ENCODE measurements at places on chromosomes 2 and 18.
A peak's percentile ranks its signal among the peaks of the same experiment; 100 is the strongest.

DNA sequence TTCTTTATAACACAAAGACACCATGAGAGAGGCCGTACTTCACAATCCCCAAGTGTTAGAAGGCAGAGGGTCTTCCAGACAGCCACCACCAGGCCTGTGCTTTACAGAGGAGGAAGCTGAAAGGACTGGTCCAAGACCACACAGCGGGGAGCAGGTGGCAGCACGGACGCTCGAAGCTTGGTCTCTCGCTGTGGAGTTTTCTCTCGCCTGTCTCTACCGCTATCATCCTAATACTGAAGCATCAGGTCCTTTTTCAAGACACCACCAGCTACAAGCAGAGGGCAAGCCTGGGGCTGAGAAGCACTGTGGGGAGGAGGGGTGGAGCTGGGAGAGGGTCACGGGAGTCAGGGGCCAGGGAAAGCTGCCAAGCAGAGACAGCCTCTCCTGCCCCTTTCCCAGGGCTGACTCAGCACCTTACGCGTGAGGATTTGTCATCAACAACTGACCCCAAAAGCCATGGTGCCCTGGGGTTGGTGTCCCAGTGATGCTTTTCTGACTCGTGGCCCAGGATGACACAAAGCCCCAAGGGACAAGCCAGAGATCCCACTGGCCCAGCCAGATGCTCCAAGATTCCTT is 31.9 kb upstream of the FOSL2 start:
- DNase-seq = no peak

GRCh38 chr2:39487398-39488250 is 50.5 kb upstream of the MAP4K3 start:
- DNase-seq = no peak

GRCh38 chr2:53490659-53491058 is 276.9 kb upstream of the CHAC2 start:
- DNase-seq = no peak

DNA sequence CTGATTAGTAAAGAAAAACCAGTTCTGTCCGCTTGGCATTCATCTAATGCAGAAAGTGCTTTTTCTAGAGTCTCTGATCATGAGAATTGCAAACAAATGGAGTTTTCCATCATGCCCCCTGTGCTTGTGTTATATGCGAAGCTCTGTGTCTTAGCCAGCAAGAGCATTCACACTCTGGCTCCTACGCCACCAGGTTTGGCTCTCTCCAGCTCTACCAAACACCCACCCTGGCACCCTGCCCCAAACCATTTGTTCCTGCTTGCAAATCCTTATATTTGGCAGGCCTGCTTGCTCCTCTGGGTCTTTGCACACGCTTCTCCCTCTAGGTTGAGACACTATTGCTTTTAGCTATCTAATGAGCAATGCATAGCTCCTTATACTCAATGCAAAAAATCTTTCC is 204.1 kb upstream of the CYRIA start:
- no peak for DNase-seq

- no peak for DNase-seq
These were observed 4.7 kb downstream of the ZEB2 start for GRCh38 chr2:144515099-144515695.

- DNase-seq = no peak
These were observed 9.6 kb downstream of the SNTG2 start for GRCh38 chr2:960061-960736.

DNA sequence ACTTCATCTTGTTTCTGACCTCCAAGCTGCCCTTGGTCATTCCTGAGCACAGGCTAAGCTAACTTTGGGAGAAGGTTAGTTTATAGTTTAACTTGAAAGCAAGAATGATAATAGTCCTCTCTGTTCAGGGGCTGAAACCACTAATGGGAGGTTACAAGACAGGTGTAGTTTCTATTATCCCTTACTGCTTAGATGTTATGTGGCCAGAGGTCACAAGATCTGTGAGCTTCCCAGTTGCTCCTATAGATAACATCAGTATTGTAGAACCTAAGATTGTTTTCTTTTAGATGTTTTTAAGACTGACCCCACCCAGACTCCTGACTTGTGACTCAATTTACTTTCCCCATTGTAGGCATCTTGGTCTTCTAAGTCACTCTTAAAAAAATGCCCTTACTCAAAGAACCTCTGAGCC is 94.8 kb upstream of the LPIN2 start:
- no peak for DNase-seq

DNA sequence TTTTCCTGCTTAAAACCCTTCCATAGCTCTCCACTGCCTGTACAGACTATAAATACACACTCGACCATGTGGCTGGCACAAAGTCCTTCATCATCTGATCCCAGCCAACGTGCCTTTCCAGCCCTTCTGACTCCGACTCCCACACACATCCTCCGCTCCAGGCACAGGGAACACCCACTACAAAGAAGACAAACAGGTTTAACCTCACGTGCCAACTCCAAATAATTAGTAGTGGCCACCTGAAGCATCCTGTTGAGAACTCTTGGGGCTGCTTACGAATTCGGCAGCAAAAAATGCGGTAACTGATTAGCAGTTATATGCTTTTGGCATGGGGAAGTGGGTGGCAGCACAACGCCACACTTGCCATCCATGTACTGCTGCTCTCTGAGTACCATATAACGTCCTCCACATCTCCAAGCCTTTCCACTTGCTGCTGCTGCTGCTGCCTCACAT is 12.1 kb downstream of the SPIRE1 start:
- DNase-seq = no peak

DNA sequence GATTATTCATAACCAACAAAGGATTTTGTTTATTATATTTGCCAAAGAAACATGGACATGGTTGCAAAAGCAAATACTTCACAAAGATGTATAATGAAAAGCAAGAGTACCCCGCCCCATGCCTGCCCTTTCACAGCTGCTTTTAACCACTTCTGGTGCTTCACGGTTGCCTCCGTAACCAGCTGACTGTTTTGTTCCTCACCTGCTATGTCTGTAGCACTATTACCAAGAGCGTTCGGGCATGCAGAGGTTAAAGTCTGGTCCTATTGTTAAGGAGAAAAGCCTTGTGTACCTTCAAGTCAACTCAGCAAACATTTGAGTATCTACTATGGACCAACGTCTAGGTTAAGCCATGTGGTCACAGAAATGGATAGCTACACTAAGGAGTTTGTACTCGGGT is 115.2 kb upstream of the FOSL2 start:
- no peak for DNase-seq

DNA sequence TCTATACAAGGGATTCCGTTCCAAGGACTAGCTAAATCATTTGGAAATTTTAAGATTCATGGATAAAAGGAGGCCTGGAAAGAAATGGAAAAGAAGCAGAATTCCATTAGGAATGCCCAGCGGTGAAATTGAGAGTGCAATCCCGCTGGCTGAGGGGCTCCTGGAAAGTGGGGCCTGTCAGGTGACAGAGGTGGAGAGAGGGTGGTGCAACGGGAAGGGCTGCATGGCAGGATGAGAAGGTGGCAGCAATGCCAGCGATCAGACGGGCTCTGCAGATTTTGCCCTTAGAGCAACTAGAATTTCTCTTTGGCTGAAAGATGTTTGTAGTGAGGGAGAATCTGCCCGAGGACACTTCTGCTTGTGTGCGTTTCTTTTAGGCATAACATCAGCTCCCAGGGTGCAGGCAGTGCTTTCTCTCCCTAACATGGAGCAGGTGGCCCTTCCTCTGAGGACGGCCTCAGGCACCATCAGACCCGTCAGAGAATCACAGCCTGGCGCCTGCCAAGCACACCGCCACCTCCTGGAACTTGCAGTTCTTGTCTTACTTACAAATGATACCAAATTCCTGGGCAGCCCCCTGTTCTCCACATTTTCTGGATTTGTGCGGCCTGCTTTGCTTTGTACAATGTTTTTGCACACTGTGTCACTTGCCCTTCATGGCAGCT is 261.6 kb downstream of the NDUFA10 start:
- no peak for DNase-seq

DNA sequence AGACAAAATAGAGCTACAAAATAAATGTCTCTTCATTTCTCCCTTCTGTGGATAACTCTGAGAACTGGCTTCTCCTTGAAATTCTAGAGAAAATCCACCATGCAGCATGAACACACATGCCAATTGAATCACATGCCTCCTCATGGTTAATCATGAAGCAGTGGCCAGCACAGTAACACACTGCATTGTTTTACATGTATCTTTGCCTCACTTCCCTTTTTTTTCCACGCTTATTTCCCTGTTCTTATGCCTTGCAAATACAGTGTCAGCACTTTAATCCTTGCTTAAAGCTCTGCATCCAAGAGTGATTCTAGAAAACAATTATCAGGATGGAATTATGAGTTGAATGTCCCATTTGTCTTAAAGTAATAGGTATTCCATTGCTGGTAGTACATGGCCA is 50.3 kb upstream of the ZBTB7C start:
- DNase-seq = no peak

- DNase-seq = no peak
These were observed 484.8 kb downstream of the MBD2 start for GRCh38 chr18:53739700-53740099.

DNA sequence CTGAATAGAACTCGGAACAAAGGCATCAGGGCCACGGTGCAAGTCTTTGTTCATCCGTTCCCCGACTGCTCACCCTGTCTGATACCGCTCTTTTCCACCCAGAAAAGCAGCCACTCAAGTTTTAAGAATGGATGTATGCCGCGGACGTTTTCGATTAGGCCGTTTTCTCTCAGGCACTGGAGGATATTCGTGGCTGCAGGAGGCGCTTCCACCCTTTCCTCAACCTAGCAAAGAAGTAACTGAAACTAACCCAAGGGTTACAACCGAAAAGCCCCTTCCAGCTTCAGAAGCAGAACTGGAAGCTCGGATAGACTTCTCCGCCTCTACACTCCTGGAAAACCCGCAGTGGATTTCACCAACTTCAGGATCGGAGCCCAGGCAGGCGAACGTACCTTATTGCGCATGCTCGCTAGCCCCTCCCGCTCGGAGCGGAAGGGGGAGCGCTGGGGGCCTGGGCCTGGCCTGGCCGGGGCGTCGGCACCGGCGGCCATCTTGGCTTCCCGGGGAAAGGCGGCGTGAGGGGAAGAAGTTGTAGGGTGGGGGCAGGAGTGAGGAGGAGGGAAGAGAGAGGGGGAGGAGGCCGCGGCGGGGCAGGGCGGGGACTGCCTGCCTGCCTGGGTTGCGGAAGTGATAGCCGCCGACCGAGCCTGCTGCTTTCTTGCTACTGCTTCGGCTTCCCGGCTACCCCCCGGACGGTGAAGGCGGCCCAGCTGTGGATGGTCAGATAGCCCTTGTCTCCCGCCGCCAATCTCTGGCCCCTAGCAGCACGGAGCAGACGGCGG is at the start of gene ACTR3:
ACTR3 (plus strand) TSS at position 619 of the 782 bp plus-strand sequence. CDS start 191 bp downstream, outside the sequence.
- peak; percentile 98 for DNase-seq

- DNase-seq = no peak
These were observed 256.5 kb downstream of the TGIF1 start for GRCh38 chr18:3706279-3707097.

GRCh38 chr2:171166328-171166983 is 5.8 kb upstream of the TLK1 start:
- DNase-seq = no peak

- DNase-seq = no peak
These were observed 92.7 kb downstream of the COPS8 start for GRCh38 chr2:237178396-237178795.

GRCh38 chr18:63470751-63471150 is 6.0 kb upstream of the SERPINB5 start:
- DNase-seq = no peak

DNA sequence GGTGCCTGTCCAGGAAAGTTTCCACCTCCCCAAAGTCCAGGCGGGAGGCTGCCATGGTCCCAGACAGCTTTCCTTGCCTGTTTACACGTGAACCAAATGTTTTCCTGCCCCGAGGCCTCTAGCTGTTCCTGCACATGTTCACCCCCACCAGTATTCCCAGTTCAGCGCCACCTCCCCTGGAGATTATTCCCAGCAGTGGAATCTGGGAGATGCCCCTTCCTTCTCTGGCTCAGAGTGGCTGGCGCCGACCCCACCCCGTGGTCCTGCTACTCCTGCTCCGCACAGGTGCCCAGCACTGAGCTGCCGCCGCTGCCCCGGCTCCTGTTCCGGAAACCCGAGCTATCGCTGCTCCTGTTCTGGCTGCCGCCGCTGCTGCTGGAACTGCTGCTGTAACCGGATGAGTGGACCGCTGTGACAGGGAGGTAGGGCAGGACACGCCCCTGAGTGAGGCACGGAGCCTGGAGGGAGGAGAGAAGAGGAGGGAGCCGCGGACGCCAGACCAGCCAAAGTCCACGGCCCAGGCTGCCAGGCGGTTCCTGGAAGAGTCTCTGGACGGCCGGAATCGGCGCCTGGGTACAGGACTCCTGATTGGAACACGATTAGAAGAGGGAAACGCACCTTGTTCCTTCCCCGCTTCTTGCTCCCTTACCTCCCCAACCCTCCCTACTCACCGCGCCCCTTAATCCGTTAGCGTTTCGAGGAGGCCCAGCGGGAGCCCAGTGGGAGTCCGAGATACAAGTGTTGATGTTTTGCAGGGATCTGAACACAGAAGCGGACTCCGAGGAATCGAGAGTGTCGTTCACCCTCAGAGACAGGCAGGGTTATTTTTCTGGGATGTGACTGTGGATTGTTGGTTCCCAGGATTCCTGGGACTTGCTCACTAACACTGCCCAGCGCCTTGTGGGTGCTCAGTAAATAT is at the start of gene PDE11A:
PDE11A (minus strand) TSS at position 395 of the 919 bp plus-strand sequence; CDS start at position 55, 340 bp downstream.
- DNase-seq = no peak

GRCh38 chr18:30712383-30712782 is 330.2 kb downstream of the DSC3 start:
- DNase-seq = no peak
